ENCODE measurements at places on chromosomes 7 and 10. TPM values are rescaled to one million over a fixed set of nuclear protein-coding genes. Genes with fewer than 3 reads are reported as not detected.

DNA sequence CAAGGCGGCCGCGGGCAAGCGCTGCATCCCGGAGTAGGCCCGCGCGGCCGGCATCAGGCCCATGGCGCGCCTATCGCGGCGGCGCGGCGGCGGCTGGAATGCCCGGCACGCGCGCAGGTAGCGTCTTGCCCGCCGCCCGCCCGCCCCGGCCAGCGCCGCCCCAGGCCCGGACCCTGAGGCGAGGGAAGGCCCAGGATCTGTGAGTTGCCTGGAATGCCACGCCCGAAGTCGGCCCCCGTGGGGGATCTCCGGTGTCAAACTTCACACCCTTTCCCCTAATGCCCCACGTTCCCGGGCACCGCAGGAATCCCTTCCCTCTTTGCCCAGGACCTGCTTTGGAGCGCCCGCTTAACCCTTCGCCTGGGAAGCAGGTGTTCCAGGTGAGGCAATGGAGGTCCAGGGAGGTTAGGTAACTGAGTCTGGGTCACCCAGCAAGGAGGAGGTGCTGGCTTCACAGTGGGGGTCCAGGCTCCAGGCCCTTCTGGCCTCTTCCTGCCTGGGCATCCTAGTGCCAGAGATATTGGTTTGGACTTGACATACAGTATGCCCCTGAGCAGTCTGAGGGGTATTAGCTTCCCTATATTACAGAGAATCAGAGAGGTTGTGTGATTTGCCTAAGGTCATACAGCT is 138.1 kb downstream of the ARHGAP22 start:
- DNase-seq, result no peak

DNA sequence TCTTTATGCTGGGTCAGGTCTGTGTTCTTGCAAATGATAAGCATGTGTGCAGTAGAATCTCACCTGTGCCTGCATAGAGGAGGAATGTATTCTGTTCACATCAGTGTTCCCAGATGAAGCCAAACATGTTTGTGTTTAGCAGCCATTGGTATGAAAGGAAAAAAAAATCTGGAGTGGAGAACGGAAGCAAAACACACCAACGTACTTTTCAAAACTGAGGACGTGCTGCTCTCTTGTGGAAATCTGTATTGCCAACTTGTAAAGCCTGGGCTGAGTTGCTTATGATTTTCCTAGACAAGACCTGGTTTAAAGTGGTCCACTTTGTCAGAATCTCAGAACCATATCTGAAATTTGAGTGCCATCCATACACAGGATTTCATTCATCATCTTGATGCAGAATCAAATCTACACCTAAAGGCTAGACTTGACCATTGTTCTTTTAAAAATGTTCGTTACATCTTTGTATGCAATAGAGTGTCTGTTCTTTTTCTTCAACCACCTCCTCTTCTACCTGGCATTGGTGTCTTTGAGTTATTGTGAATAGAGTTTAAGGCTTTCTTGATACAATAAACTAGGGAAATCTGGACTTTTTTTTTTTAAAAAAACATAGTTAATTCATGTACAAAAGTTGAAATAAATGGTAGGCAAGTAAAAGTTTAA is 367.7 kb downstream of the PHF14 start:
- no peak for DNase-seq

DNA sequence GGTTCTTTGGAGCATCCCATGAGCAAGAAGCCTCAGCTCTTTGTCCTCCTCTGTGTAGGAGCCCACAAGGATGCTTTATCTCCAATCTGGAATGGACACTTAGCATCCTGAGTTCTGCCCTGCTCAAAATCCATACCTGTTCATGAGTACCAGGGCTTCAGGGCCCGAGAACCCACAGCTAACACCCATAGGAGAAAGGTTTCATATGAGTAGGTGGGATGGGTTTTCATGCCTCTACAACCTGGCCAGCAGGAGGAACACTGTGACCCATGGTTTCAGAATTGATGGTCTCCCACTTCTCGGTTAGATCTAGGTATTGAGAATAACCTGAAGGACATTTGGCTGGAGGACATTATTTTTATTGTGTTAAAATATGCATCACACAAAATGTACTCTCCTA is 57.8 kb downstream of the TBXAS1 start:
- no peak for DNase-seq

DNA sequence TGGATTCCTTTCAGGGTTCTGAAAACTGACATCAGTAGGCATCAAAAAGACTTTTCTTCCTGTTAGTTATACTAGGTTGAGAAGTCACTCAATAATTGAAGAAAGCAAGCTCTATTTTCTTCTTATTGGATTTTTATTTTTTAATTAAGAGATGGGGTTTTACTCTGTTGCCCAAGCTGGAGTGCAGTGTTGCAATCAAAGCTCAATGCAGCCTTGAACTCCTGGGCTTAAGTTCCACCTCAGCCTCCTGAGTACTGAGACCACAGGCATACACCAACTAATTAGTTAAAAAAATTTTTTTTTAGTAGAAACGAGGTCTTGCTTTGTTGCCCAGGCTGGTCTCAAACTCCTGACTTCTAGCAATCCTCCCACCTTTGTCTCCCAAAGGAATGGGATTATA is 28.0 kb downstream of the PIP4K2A start:
- DNase-seq, result no peak

GRCh38 chr7:65441010-65441409 is 67.4 kb downstream of the ZNF92 start:
- DNase-seq, result peak; percentile 51

DNA sequence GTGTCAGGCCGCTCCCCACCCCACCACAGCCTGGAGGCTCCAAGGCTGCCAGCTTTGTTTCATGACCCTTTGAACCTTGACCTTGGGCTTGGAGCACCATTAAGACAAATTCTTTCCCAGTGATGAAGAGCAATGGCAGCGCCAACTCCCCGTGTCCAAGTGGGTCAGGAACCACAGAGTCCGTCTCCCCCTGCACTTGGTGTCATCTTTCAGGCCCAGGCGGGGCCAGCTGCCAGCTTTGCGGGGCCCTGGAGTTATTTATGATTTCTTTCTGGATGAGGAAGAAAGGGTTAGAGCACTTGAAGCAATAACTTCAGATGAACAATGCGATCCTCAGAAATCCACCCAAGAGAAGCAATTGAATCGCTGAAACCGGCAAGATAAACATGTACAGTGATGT is 110.8 kb downstream of the MYL10 start:
- no peak for DNase-seq

DNA sequence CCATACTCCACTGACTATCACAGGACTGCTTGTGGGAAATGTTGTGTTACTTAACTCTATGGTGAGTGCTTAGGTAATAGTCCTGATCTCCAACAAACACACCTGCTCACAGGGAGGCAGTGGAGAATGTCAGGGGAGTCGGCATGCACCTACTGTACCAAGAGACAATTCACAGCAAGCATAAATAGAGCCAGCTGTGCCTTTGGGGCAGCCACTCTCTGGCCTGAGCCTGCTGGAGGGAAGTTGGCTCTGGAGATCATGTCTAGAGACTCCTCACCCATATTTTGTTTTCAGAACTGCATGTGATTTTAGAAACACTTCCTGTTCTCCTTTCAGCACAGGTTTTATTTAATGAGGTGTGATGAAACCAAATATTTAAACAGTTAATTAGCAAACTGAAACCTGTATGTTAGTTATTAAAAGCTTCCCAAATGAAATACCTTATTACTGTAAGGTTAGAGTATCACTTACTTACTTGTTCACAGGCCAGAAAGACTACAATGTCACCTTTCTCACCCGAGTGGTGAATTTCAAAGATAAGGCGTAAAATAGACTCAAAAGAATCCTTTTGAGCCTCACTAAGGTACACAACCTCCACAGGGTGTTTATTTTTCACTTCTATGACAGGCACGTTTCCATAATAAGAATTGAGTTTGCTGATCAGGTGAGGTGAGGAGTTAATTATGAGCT is 21.8 kb downstream of the DHX32 start:
- no peak for DNase-seq

JAKMIP3 gene
- 0.07 TPM for total RNA-seq

CFAP70 gene
- total RNA-seq, result 0.28 TPM

FZD1 gene
- total RNA-seq, result 4.7 TPM

DNA sequence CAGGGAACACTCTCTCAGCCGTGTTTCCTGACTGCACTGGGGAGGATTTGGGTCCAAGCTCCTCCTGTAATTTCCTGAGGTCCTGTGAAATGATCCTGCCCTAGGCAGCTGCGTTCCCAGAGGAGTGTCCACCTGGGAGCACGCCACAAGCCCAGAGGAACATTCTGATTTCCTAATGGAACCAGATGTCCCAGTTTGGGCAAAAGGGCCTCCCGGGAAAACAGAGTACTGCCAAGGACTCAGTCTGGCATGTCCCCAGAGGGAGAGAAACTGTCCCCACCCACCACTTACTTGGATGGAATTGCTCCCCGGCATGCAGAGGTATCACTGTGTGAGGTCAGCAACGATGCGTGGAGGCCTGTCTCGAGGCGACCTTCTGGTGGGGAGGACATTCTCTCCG is 34.5 kb downstream of the ASB13 start:
- no peak for DNase-seq

GRCh38 chr10:44355630-44356029 is 29.3 kb downstream of the CXCL12 start:
- no peak for DNase-seq

Measured in pulmonary artery endothelial cell (primary cell).